Left lobe of liver (tissue), 2 donors: ENCODE measurements at places on chromosomes 3 and 15. TPM values are rescaled to one million over a fixed set of nuclear protein-coding genes. Genes with fewer than 3 reads are reported as not detected.

Gene ADGRG7
- total RNA-seq = 17.0 TPM

GRCh38 chr3:51393134-51393495 lies 2.0 kb downstream of the RBM15B start:
- DNase-seq = no peak

DNA sequence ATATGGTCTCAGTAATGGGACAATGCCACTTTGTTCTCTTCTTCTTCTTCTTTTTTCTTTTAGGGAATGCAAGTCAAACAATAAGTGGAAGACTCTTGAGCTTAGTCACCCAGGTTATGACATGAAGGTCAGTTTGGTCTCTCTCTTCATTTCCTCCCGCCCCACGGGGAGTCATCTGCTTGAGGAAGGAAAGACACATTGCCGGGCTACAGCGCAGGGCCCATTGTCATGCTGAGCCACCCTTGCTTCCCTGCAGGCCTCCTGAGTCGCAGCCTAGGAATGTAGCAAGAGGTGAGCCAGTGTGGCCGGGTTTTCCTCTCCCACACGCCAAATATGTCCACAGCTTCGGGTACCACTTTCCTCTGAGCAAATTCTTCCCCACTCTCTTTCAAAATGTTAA lies 47.6 kb downstream of the RAP2B start:
- no peak for DNase-seq

DNA sequence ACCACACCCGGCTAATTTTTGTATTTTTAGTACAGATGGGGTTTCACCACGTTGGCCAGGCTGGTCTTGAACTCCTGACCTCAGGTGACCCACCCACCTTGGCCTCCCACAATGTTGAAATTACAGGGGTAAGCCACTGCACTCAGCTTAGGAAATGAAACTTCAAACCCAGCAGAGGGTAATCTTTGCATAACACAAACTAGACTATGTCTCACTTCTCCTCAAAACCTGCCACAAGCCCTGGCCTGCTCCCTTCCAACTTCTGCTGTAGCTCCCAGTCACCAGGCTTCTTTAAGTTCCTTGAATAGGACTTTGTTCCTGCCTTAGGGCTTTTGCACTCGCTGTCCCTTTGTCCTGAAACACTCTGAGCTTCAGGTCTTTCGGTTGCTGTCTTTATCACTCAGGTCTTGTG lies 39.2 kb upstream of the SEMA4B start:
- DNase-seq = no peak

GRCh38 chr15:55434989-55435825 lies 26.9 kb downstream of the PIERCE2 start:
- peak; percentile 7 for DNase-seq

GRCh38 chr3:197111685-197112084 lies 82.1 kb upstream of the MELTF start:
- no peak for DNase-seq

DNA sequence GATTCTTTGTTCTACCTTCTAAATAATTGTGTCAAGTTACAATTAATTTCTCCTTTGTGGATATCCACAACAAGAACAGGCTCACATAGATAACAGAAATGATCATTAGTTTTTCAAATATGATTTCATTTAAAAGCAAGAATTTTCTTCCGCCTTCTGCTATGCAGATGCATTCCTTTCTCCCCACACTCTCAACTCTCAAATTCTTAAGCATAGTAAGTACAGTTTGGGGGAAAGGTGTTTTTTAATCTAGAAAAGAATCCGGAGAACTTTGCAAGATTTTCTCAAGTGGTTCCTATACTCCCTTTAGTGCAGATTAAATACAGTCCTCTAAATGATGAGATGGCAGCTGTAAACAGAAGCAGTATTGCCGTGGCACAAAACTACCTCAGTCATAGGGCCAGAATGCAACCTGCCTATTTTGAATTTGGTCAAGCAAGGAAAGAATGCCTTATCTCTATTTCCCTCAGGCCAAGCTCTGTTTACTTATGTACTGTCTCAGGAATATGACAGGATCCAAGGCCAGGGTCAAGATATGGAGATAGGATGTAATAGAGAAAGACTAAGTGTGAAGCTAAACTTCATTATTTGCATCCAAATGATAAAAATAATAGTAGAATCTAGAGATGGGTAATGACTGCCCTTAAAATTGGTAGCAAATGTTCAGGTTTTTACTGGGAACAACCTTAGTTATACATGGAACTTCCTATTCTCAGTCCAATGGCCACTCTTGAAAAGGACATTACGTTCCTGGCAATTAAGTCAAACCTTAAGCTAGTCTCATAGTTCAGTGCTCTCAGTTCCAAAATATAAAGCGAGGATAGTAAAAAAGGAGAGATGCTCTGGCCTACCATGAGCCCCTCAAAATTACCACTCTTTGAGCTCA lies 77.3 kb upstream of the PHLDB2 start:
- no peak for DNase-seq
